Activated T-cell treated with anti-CD3 and anti-CD28 coated beads, Interleukin-2, amount 50 U/mL, for 1 hour (primary cell): ENCODE measurements at places on chromosomes 5 and 9.

DNA sequence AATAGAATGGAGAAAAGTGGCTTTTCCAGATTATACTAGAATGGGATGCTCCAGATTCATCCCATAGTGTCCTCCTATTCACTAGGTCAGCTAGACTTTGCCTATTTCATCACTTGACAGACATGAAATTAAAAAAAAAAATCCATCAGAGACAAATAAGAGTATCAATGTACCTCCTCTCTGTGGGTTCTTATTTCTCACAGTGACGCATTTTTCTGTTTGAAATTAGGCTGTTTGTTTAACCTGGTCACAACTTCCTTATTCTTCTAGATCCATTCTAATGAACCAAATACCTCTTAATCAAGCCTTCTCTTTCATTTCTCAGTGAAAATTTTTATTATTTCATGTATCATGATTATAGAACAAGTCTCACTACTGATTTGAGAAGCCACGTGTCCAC, 305.4 kb downstream of the SEMA5A start:
- DNase-seq, result no peak

GRCh38 chr9:73844135-73844534, 653.0 kb upstream of the RORB start:
- no peak for DNase-seq

- DNase-seq, result no peak
Observed at GRCh38 chr5:24547132-24547531, 97.6 kb downstream of the CDH10 start.

GRCh38 chr5:150496534-150496933, 11.4 kb upstream of the NDST1 start:
- no peak for DNase-seq

GRCh38 chr9:68708513-68708912, 3.5 kb downstream of the PIP5K1B start:
- no peak for DNase-seq

DNA sequence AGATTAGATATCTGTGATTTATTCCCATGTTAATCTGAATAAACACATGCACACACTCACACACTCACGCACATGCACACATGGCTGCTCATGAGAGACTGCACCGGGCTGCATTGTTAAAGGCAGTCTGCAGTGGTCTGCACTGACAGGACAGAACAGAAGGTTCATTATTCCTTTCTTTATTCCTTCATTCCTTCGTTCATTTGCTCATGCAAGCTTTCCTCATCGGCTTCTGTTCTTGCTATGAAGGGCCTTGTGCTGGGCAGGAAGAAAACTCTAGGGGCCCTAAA, 41.4 kb upstream of the FSTL4 start:
- DNase-seq, result no peak

DNA sequence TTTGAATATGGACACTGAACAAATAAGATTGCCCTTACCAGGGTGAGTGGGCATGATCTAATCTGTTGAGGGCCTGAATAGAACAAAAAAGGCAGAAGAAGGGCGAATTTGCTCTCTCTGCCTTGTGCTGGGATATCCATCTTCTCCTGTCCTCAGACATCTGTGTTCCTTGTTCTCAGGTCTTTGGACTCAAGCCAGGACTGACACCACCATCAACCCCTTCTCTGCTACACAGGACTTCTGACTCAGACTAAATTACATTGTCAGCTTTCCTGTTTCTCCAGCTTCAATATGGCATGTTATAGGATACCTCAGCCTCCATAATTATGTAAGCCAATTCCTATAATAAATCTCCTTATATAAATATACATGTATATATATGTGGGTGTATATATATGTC, 40.8 kb upstream of the SLCO6A1 start:
- no peak for DNase-seq

DNA sequence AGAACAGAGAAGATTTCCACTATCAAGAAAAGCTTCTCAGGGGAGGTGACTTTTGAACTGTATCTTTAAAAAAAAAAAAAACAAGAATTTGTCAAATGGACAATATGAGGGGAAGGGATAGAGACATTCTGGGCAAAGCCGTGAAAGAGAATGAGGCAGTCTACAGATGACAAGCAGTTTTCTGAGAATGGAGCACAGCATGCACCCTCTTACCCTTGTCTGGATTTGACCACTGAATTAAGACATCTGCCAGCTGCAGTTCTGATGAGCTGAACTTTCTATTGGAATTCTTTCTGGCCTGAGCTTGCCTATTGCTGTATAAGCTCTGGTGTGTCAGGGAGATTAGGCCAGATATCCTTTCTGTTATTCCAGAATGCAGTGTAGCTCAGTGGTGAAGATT, 10.3 kb upstream of the RANBP3L start:
- DNase-seq, result no peak

DNA sequence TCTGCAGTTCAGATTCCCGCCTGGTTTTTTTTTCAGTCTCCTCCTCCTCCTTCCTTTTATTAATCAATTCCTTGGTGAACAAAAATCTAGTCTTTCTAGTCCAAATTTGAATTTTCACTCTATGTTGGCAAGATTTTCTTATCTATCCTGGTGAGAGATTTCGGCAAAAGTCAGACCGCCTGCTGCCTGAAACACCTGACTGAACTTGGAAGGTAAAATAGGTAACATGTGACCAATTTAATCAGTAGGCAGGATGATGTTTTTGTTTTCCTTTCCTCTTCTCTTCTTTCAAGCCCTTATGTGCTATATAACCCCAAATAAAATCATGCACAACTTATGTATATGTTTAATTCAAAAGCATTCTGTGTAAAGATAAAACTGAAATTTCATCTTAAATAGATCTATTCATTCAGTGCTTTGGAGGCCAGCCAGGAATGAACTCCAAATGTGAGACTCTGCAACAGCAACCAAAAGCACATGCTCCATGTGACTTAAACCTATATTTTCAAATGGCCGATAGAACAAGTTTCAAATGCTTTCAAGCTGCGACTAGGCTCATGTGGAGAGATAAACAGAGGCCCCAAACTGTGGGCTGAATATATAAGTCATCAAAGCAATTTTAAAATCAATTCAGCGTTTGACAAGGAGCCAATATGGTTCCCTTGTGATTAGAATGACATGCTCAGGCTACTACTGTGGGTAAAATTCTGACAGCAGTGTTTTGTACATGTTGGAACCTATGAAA, 100.4 kb upstream of the SEMA6A start:
- DNase-seq, result no peak

GRCh38 chr5:17241635-17242034, 24.2 kb downstream of the BASP1 start:
- DNase-seq, result no peak

DNA sequence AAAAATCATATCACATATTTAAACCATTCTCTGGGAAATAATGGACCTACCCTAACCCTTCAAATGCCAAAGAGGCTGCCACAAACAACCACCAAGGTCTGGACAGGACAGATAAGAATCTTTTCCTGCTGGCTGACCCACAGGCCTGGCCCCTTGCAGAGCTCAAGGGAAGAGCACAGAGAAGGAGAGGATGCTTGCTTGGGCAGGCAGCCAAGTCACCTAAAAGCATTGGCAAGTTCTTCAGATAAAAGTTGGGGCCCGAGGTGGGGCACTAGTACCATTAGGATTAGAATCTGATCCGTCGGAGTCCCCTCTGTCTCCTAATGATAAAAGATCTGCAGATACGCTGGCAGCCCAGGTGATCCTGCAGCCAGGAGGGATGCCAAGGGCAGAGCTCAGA, 176.6 kb downstream of the GABBR2 start:
- no peak for DNase-seq

GRCh38 chr5:125085797-125086505, 339.5 kb upstream of the ZNF608 start:
- DNase-seq, result no peak

GRCh38 chr5:172411484-172412072, 42.7 kb downstream of the SH3PXD2B start:
- DNase-seq, result no peak

GRCh38 chr5:84119252-84119651, 265.4 kb downstream of the EDIL3 start:
- DNase-seq, result no peak

- DNase-seq, result no peak
Observed at GRCh38 chr5:119243888-119244287, 111.9 kb upstream of the TNFAIP8 start.

- DNase-seq, result no peak
Observed at GRCh38 chr9:4144869-4145268, 155.0 kb downstream of the GLIS3 start.

- no peak for DNase-seq
Observed at GRCh38 chr9:99745085-99745484, 76.6 kb upstream of the NR4A3 start.

- no peak for DNase-seq
Observed at GRCh38 chr5:39274398-39275085, 55.2 kb upstream of the FYB1 start.

GRCh38 chr5:78903353-78903752, 81.8 kb downstream of the ARSB start:
- DNase-seq, result no peak

GRCh38 chr9:108430655-108431054, 425.1 kb downstream of the ACTL7B start:
- no peak for DNase-seq

GRCh38 chr5:108083232-108083631, 298.7 kb downstream of the FBXL17 start:
- DNase-seq, result no peak

GRCh38 chr9:119903851-119904250, 534.6 kb upstream of the BRINP1 start:
- DNase-seq, result no peak

DNA sequence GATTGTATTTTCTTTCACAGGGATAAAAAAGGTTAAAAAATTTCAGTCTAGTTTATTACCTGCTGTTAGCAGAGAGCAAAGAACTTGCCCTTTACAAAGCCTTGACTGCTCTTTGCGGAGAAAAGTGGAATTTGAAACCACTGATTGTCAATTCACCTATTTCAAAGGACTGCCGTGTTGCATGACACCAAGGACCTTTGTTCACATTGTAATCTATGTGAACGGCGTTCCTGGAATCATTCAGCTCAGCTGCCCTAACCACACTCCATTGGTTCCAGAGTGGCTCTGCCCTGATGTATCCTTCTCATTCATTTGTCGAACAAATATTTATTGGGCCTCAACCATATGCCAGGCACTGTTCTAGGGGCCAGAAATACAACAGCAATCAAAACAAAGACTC, 377.5 kb upstream of the RFX3 start:
- no peak for DNase-seq

GRCh38 chr5:129616517-129616916, 131.4 kb upstream of the MINAR2 start:
- DNase-seq, result no peak

DNA sequence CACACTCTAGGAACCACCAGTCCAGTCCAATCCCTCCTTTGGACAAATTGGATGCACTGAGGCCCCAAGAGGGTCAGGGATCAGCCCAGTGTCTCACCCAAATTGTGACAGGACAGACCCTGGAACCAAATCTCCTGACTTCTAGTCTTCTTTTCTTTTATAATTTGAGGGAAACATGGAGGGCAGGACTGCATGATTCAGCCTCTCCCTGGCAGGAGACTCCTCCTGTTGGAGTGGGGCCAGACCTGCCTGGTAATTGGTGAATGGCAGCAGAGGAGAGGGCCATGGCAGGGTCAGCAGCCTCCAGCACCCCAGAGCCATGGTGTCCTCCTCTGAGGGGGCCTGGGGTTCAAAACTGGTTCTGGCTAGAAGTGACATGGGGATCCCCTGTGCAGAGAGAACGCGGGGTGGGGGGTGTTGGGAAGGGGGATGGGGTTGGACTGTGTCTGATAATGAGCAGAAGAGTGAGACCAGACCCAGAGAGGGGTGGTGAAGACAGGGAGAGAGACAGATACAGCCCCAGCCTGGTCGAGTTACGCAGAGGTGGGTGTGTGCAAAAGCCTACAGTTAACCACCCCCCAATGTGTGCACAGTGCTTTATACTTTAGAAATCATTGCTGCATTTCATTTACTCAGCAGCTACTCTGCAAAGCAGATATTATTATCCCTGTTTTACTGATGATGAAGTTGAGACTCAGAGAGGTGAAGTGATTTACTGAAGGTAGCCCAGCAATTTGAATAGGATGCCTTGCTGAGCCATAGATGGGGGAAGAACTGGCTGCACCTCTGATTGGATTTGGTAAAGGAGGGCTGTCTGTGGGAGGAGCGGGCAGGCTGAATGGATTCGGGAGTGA, 3.8 kb upstream of the SYNPO start:
- no peak for DNase-seq

DNA sequence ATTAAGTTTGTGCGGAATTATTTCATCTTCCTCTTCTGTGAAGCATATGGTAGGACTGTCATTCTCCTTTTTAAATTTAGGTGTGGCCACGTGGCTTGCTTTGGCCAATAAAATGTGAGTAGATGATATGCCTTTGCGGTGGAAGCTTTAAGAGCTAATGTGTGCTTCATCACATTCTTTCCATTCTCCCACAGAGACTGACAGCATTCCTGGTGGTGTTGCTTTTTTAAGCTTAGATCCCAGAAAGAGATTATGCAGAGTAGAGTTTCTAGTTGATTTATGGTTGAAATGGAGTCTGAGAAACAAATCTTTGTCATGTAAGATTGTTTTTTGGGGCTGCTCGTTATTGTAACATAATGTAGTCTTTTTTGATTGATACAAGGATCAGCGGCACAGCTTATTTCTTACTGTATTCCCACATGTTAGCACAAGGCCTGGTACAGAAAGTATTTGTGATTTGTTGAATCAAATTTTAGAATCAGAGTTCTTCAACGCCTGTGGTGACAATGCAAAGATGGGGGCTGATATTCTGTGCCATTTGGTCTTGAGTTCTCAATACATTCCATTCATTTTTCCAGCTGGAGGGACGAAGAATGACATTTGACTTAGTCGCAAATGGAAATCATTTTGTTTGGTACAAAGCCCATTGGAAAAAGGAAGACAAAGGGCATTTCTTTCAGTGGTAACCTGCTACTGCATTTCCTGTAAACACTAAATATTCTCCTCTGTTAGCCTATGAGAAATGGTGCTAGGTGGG, 209.9 kb upstream of the VLDLR start:
- no peak for DNase-seq

- DNase-seq, result peak; percentile 64
Observed at GRCh38 chr5:154756009-154756867, 1.1 kb downstream of the LARP1 start.

DNA sequence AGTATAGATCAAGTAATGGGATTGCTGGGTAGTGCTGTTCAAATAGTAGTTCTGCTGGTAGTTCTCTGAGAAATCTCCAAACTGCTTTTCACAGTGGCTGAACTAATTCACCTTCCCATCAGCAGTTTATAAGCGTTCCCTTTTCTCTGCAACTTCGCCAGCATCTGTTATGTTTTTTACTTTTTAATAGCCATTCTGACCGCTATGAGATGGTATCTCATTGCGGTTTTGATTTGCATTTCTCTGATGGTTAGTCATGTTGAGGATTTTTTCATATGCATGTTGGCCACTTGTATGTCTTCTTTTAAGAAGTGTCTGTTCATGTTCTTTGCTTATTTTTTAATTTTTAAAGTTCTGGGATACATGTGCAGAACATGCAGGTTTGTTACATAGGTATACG, 279.2 kb upstream of the NREP start:
- DNase-seq, result no peak
